Lower lobe of right lung (tissue), 2 donors: ENCODE measurements at places on chromosomes 5 and 9. TPM values are rescaled to one million over a fixed set of nuclear protein-coding genes. Genes with fewer than 3 reads are reported as not detected.

DNA sequence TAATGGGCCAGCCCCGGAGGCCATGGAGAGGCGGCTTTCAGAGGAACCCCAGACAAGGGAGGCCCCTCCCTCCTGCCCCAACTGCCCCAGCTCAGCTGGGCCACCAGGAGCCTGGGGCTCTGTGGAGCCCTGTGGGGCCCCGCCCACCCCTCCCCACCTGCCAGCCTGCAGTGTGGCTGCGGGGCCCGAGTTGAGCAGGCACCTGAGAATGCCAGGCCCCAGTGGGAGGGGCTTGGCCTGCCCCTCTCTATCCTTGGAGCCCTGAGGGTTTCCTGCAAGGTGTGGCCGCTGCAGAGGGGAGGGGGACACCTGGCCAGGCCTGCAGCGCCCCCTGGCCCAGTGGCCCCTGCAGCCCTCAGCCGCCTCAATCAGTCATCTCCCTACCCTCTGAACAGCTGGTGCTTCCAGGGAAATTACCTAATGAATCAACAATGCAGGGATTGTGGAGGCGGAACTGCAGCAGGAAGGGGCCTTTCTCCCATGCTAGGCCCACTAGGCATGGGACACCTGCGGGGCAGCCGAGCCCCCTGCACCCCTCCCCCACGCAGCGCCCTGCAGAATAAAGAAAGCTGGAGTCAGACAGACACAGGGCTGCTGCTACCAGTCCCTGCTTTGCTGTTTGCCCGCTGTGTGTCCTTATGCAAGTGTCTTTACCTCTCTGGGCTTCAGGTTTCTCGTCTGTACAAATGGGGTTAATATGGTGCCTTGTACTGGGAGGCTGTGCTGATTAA, 48.0 kb downstream of the LMX1B start:
- no peak for DNase-seq

GRCh38 chr9:131708226-131709002, 31.5 kb downstream of the RAPGEF1 start:
- peak; percentile 78 for DNase-seq

DNA sequence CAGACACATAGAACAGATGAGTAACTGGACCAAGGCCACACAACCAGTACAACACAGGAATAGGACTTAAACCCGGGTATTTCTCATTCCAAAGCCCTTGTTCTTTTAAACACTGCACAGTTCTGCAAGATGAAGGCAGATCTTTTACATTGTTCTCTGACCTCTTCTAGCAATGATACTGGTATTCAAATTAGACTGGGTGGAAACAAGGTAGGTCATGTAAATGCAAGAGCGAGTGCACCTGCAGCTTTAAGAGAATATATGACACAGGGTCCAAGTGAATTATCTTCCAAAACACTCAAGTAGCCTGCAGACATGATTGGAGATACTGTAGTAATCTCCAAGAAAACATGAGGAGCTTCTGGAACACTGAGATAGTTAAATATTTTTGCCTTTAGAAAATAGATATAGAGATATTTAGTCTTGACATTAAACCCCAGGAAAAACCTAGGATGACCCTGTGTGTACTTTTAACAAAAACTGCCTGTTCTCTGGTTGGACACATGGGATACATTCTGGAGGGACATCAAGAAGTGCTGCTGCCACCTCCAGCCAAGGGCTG, 130.6 kb upstream of the EPB41L4A start:
- no peak for DNase-seq

GRCh38 chr5:91841423-91841822, 458.3 kb upstream of the ARRDC3 start:
- DNase-seq: no peak

Gene SLC6A7
- not detected for total RNA-seq

Gene MVB12B
- total RNA-seq: 47.8 TPM

GRCh38 chr9:371349-371748, 156.7 kb downstream of the DOCK8 start:
- DNase-seq: no peak

DNA sequence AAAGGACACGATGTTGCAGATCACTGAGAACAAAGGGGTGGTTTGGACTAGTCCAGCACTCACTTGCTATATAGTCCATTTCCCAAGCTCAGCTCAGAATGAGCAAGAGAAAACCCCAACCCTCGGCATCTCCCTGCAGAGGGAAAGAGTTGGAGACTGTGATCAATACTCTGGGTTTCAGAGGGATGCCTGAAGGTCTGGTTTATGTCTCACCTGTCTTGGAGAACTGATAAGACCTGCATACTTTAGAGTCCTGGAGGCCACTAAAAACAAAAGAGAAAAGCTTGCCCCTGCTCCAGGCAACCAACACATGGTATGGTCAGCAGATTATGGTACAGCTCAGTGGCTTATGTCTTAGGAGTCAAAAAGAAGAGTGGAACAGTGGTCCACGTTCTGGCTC, 1006.9 kb downstream of the CDH9 start:
- no peak for DNase-seq

Gene LCN12
- total RNA-seq: 1.9 TPM

Gene RAPGEF6
- 21.7 TPM for total RNA-seq

GRCh38 chr9:34375901-34376595, 650 bp downstream of the MYORG start:
- DNase-seq: peak; percentile 73

Gene FOXD1
- total RNA-seq: 0.74 TPM

Gene DAB2IP
- 54.1 TPM for total RNA-seq

DNA sequence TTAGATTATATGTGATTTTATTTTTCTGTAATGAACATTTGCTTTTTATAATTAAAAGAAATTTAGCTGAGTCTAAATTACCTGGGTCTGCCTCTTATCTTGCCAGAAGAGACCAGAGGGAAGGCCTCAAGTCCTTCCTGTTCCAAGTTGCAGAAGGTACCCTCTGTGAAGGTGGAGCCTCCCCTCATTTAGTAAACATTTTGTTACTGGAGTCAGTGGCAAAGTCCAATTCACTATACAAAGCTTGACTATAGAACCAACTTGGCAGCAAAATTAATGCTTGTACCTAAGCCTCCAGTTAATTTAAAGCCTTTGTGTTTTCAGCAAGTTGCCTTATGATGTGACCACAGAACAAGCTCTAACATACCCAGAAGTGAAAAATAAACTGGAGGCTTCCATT, 42.8 kb upstream of the F2R start:
- DNase-seq: no peak

GRCh38 chr9:105299190-105299854, 54.9 kb downstream of the SLC44A1 start:
- no peak for DNase-seq

- DNase-seq: peak; percentile 67
Observed at GRCh38 chr9:136225748-136226679, 19.6 kb downstream of the QSOX2 start.

Gene IL3
- not detected for total RNA-seq

DNA sequence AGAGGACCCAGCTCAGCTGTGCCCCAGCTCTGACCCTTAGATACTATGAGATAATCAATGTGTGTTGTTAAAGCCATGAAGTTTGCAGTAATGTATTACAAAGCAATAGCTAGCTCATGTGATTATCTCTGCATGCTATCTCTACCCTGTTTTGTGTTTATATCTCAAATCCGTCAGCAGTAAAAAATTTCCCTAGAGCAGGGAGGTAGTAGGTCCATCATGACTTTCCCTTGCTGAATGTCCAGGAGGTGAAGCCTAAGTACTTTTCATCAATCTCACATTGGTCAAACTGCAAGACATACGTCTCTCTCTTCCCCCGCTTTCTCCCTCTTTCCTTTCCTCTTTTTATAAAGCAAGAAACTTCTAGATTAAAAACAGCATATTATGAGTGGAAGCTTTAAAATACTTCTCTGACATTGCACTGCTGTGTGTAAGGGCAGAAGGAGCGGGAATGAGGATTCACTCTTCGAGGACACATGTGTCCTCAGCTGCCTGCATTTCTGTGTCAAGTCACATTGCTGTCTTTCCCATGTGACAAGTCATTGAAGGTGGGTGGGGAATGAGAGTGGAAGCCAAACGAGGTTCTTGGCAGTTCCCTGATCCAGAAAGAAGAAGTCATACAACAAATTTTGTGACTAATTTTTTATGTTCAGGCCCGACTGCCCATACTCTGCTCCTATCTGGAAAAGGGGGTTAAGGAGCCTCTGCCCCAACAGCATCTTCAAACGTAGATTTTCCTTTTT, 93.1 kb upstream of the RETREG1 start:
- DNase-seq: no peak

GRCh38 chr5:137858954-137859353, 8.7 kb upstream of the MYOT start:
- DNase-seq: no peak

DNA sequence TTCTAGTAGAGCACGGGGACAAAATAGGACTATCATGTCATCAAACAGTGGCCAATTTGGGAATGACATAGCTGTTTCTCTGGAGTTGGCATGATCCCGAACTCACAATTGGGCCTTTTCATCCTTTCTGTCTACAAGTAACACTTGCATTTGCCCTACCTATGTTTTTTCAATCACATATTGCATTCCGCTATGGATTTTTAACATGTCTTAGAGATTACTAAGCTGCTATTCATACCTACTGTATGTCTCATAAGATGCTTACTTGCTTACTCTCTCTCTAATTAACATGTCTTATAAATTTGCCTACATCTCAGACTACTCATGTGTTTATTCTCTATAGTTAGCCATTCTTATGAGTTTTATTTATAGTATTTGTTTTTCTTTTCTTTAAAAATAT, 341.2 kb upstream of the CTNND2 start:
- DNase-seq: no peak

DNA sequence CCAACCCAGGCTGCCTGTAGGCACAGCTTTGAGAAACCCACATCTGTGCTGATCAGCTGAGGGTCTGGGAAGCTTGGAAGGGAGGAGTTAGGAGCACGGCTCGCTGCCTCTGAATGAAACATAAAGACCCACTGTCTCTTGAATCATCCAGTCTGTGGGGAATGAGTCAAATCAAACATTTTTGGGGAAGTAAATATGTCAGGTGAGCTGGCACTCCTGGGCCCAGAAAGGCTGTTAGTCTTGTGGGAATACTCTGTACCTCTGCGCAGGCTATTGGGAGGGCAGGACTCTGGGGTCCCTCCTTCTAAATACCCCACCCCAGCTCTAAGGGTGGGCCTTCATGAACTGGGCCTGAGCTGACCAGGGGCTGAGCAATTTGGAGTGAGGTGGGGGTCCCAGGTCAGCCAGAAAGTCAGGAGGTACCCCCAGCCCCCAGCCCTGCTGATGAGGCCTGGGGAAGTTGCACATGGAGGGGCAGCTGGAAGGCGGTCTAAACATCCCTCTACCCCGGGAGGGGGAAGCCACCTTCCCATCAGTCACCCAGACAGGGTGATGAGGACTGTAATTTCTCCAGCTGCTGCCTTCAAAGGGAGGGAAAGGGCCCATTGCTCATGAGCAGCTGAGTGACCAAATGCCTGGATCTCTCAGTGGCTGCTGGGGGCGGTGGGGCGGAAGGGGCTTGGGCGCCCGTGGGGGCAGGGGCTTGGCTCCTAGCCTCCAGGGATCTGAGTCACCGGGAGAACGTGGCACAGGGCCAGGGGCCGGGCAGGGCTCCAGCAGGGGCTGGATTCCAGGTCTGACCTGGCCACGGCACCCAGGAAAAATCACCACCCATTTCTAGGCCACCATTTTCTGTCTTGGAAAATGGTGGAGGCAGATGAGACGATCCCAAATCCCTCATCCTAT, 10.8 kb downstream of the FIBCD1 start:
- no peak for DNase-seq

Gene HCN1
- total RNA-seq: not detected

DNA sequence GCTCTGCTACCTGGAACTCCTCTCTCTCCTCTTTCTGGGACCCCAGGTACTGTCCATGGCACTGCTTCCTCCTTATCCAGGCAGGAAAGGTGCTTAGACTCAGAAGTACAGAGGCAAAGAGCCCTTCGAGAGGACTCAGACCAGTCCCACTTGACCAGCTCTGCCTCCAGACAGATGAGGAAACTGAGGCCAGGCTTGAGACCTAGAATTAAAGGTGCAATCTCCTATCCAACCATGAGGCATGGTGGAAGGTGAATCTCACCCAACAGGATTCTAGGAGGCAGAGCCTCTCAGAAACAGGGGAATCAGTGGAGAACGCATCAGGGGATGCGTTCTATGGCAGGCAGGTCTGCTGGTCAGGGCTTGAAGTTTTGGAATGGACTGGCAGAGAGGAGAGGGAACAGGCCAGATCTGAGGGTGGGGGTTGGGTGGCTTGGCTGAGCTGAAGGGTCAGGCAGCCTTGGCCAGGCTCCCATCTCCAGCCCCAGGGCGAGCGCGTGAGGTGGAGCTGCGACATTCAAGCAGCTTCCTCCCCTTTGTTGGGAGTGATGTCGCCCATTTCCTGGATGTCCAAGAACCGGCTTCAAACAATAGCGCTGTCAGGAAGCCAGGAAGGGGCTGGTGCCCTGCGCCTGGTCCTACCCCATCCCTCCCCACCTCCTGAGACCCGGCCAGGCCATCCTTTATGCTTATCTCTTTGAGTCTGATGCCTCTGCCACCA, 26.2 kb downstream of the NDUFA8 start:
- no peak for DNase-seq

DNA sequence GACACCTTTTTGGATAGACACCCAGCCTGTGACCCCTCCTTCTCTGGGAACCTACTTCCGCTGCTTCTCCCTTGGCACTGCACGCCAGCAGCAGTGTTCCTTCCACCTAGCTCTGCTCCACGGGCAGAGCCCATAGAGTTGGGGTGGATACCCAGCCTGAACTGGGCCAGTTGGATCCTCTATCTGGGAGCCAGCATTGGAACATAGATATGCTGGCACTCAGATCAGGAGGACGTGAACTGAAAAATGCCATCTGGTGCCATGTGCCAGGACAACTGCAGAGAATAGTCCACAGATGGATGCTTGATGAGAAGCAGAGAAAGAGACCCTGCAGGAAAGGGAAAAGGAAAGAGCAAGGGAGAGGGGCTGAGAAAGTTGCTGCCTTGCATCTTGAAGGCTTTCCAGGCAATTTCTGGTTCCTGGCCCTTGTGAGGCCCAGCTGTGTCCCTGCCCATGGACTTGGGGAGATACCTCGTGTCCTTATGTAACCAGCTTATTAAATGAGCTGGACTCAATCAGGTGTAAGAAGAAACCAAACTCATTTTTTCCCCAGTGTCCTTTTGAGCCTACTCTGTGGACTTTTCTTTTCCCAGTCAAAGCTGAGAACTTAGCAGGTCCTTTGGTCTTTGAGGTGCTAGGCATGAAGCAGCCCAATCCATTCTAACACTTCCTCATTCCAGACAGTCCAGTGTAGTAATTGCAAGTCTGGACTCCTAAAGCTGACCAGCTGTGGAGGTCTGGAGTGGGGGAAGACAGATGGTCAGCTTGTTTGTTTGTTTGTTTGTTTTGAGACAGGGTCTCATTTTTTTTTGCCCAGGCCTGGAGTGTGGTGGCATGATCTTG, 39.1 kb downstream of the ANGPTL2 start:
- DNase-seq: no peak

- DNase-seq: no peak
Observed at GRCh38 chr9:19290103-19290502, 59.6 kb downstream of the DENND4C start.

Gene SLU7
- 55.1 TPM for total RNA-seq
